DMS53 (cell line): ENCODE measurements at places on chromosomes 1 and 21.

GRCh38 chr1:243596431-243597062 lies 253.5 kb downstream of the AKT3 start:
- no peak for DNase-seq

- DNase-seq: peak; percentile 32
Observed at GRCh38 chr1:112544011-112544688, 35.4 kb downstream of the WNT2B start.

DNA sequence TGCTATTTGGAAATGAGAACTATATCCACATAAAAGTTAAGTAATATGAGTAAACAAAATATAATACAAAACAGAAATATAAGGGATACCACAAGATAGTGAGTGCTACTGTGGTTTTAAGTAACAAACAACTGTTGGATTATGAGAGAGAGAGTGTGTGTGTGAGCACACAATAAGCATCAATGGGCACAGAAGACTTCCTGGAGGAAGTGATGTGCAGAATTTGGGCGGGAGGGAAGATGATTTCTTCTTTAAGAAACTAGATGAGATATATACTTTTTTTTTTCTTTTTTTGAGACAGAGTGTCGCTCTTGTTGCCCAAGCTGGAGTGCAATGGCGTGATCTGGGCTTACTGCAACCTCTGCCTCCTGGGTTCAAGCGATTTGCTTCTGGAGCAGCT lies 7.9 kb upstream of the IER5 start:
- no peak for DNase-seq

- no peak for DNase-seq
Observed at GRCh38 chr1:159088546-159089183, 12.1 kb upstream of the AIM2 start.

DNA sequence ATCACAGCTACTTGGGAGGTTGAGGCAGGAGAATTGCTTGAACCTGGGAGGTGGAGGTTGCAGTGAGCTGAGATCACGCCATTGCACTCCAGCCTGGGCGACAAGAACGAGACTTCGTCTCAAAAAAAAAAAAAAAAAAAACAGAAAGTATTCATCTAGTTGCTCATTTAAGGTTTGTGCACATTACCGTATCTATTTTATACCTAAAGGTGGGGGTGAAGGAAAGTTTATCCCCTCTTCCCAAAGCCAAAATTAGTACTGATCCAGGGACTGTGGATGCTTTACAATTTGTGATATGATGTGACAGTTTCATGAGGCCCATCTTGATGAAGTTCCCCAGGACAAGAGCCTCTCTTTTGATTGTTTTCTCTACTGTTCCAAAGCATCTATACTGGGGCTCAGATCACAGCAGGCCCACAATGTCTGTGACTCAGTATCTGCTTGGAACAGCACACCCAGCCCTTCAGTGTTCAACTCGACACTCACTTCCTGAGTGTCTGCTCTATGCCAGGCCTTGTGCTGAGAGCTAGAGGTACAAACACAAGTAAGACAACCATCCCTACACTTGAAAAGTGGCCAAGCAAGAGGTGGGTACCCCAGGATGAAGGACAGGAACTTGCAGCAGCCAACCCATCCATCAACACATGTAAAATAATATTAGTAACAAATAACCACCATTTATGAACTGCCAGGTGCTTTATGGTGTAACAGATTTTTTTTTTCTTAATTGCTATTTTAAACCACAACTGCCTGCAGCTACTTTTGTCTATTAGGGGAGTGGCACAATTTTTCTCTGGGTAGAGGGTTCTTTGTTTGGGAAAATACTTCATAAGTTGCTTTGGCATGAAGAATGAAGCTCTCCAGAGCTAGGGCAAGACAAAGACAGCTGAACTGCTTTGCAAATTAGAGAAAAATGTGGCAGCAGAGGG lies 29.0 kb upstream of the KHDRBS1 start:
- DNase-seq: peak; percentile 18

DNA sequence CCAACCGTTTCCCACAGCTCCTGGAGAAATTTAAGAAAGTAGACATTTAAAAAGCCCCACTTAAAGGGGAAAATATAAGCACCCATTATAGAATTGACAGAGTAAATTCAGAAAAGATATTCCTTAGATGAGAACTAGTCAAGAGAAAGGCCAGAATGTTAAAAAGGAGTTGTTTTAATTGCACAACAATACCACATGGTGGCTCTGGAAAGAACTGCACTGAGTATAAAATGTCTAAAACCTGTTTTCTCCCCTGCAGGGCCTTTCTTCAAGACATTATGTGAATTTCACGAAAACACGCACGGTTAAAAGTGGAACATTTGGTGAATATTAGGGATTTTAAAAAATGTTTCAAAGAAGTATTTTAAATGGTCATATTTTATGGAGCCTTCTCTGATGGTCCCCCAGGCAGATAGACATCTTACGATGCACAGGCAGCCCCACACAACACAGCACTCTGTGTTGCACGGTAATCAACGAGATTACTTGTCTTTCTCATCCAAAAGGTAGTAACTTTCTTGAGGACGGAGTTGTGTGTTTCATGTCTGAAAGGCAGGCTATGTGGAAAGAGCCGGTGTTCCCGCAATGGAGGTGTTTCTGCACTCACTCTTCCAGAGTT lies 101.9 kb downstream of the PRRX1 start:
- peak; percentile 46 for DNase-seq

DNA sequence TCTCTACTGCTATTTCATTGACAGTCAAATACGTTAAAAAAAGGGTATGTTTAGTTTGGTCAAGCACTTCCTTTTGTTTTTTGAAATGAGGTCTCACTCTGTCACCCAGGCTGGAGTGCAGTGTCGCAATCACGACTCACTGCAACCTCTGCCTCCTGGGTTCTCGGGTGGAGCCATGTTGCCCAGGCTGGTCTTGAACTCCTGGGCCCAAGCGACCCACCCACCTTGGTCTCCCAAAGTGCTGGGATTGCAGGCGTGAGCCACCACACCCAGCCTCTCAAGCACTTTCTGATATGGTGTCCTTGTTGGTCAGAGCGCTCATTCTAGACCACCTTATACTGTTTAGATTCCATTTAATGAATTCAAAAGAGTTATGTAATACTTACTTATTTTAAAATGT lies 20.9 kb upstream of the RHBDL2 start:
- no peak for DNase-seq

DNA sequence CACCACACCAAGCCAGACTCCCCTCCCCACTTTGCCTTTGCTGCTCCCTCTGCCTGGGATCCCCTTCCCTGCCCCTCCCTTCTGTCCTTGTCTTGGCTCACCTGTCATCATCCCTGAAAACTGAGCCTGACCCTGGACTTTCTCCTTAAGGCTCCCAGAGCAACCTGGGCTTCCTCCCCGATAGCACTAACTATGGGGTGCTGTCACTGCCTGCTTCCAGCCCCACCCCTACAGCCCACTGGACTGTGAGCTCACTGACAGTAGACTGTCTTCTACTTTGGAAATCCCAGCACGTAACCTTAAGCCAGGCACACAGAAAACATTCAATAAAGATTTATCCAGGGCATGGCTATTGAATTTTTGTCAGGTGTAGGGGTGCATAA lies 9.5 kb upstream of the CSF1 start:
- no peak for DNase-seq

DNA sequence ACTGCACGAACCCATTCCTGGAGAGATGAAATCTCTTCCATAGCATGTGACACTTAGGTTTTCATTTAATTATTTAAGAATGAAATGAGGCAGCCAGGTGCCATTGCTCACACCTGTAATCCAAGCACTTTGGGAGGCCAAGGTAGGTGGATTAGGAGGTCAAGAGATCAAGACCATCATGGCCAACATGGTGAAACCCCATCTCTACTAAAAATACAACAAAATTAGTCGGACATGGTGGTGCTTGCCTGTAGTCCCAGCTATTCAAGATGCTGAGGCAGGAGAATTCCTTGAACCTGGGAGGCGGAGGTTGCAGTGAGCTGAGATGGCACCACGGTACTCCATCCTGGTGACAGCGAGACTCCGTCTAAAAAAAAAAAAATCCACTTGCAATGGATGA lies 17.8 kb downstream of the L1TD1 start:
- no peak for DNase-seq

DNA sequence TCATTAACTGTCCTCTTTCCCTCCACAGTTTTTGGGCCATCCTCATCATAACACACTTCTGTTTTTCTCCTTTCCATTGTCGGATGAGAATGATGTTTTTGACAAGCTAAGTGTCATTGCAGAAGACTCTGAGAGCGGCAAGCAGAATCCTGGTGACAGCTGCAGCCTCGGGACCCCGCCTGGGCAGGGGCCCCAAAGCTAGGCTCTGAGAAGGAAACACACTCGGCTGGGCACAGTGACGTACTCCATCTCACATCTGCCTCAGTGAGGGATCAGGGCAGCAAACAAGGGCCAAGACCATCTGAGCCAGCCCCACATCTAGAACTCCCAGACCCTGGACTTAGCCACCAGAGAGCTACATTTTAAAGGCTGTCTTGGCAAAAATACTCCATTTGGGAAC lies 28.6 kb upstream of the IFNAR1 start:
- no peak for DNase-seq

DNA sequence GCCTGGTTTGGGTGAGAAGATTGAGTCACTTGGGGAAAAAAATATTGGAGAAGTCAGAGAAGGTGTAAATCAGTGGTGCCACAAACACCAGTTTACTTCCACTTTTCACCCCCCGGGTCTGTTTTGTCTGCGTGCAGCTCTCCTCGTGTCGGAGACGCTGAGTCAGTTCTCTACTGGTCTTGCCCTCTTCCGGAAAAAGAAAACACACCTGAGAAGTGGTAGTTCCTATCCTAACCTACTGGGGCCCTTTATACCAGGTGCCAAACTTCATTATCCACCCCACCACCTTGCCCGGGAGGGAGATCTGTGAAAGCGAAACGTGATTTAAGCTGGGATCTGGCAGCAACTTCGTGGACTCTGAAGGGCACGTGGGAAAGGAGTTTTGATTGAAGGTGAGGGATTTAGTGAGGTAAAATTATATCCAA lies 855 bp upstream of the IVNS1ABP start:
- peak; percentile 86 for DNase-seq

DNA sequence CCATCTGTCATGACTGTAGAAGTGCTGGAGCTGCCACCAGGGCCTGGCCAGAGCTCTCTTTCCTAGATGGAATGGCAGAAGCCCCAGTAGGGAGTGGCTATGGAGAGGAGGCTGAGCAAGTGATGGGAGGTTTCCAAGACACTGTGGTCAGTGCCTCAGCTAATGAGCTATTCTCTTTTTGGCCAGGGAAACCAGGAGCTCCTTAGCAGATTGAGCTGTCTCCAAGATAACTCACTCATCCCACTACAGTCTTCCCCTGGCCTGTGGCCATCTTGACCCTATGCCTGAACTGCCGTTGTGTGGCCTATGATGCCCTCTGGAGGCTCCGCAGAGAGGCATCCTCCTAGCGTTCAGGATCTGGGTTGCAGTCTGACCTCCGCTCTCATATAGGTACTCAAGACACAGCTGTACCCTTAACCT lies 60.5 kb downstream of the ERI3 start:
- peak; percentile 90 for DNase-seq

DNA sequence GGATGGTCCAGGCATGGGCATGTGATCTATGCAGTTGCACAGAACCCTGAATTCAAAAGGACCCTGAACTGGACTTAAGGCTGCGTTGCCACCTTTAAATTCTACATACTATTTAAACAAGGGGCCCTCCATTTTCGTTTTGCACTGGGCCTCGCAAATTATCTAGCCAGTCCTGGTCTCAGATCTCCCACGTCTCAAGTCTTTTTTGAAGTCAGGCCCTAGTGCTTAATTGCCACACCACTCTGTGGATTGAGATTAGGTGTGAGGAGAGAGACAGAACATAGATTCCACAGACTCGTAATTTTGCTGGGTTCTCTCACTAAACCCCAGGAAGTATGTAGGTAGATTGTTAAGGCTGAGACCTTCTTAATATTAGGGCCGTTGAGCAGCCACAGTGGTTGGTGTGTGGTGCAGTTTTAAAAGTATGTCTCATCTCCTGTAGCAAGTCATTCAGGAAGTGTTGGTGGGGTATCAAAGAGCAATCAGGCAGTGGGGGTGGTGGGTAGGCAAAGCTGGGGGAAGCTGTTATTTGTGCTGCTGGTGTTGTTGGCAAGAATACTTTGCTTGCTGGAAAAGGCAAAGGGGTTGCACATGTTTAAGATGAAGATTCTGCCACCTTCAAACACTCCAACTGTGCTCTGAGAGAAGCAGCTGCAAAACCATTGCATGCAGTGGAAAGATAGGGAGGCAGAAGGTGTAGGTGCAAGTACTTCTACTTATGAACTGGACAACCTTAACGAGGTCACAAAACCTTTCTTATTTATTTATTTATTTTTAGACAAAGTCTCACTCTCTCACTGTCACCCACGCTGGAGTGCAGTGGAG lies 11.2 kb downstream of the CD84 start:
- DNase-seq: no peak

DNA sequence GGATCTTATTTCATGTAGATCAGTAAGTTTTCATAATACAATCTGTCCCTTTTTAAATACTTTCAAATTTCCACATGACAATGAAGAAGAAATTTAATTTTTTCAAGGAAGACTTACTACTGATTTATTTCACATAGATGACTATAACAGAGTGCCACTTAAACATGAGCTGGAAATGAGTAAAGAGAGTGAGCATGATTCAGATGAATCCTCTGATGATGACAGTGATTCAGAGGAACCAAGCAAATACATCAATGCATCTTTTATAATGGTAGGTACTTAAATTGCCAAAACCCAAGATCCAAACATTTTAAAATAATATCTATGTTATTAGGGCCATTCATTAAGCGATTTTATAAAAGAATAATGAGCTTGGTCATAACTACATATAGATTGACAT lies 110.4 kb downstream of the PTPRC start:
- no peak for DNase-seq

- no peak for DNase-seq
Observed at GRCh38 chr1:51607681-51608095, 9.2 kb upstream of the OSBPL9 start.

DNA sequence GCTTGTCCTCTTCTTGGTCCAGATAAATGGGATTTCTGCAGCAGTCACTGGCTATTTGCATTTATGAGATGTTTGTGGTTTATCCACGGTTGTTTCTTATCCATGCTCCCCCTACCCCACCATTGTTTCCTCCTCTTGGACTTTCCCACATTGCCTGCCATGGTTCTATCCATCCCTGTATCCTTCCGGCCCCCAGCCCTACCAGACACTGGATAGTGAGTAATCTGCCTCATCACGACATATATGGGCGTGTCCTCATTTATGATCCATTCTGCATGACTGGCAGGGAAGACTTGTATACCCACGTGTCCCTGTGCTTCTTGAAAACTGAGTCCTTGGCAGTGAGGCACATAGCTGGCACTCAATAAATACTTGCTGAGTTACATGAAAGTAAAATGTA lies 40.1 kb downstream of the CACNA1S start:
- DNase-seq: no peak

DNA sequence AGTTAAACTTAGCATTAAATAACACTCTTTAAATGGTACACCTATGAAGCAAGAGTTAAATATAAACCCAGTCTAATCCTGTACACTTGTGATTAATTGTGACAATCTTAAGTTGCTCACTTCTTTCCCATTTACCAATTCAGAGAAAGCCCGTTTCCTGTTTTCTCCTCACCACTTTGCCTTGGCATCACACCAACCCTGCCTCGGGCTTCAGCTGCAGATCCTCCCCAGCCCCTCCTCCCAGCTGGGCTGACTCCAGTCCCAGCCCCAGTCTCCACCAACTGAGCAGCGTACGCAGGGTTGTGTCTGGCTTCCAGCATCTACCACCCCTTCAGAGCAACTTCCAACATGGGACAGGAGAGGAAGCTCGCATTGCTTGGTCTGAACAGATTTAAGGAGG lies 4.1 kb downstream of the PYCR2 start:
- DNase-seq: peak; percentile 46
